ENCODE measurements at places on chromosomes 3 and 15.

- DNase-seq: no peak
These were observed 94.9 kb downstream of the HMG20A start for GRCh38 chr15:77515613-77516012.

- DNase-seq: no peak
These were observed 72.2 kb upstream of the EPHB3 start for GRCh38 chr3:184489268-184489841.

- no peak for DNase-seq
These were observed 32.7 kb downstream of the ZNF385D start for GRCh38 chr3:21718161-21718765.

DNA sequence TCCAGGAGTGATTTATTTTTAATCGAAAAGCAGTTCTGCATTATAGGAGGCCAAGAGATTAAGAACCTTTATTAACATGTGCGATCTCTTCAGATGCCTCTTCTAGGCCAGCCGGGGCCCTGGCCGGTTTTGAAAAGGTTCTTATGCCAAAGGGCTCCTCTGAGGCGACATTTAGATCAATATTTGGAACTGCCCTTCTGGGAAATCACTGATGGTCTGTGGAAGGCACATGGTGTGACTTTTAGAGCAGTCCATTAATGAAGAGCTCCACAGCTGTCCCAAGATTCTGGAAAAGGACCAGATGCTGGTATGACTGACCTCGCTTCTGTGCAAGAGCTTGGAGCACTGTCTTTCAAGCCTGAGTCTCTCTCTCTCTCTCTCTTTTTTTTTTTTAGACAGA, 19.7 kb downstream of the MGLL start:
- no peak for DNase-seq

DNA sequence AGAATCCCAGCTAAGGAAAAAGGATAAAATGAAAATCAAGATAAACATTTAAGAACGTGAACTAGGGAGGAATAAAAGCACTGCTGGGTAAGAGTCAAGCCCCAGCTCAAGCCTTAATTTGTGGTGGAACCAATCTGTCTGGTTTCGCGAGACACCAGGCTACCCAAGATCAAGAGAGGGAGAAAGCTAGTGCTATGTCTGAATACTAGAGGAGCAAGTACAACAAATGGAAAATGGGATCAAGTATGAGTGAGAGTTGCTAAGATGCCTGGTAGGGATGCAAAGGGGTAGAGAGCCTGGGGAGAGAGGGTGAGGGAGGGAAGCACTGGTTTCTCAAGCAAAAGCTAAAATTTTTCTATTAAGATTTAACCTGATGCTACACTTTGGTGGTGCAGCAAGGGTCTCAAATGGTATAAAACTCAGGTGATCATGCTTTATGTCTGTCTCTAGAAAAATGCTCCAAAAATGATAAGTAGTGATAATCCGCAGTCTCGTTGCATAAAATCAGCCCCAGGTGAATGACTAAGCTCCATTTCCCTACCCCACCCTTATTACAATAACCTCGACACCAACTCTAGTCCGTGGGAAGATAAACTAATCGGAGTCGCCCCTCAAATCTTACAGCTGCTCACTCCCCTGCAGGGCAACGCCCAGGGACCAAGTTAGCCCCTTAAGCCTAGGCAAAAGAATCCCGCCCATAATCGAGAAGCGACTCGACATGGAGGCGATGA, 1.7 kb upstream of the SETD5 start:
- DNase-seq: no peak

GRCh38 chr3:12132881-12133280, 25.8 kb downstream of the TIMP4 start:
- peak; percentile 35 for DNase-seq

- no peak for DNase-seq
These were observed 625 bp downstream of the COL6A6 start for GRCh38 chr3:130517602-130518001.

GRCh38 chr15:53830707-53831386, 71.4 kb upstream of the WDR72 start:
- no peak for DNase-seq

DNA sequence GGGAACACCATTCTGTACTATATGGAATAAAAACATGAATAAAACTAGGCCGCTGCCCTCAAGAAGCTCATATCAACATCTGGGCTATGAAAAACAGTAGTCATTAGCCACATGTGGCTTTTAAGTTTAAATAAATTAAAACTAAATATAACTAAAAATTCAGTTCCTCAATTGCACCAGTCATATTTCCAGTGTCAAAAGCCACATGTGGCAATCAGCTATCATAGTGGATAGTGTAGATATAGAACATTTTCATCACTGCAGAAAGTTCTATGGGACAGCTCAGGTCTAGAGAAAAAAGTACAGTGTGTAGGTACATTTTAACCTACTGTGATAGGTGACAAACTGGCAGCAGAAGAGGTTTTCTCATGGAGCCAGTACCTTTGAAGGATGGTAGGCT, 261.4 kb downstream of the FOXP1 start:
- no peak for DNase-seq

- no peak for DNase-seq
These were observed 169.7 kb downstream of the ANXA2 start for GRCh38 chr15:60228101-60228500.

GRCh38 chr3:15804553-15805095, 6.8 kb upstream of the ANKRD28 start:
- no peak for DNase-seq

DNA sequence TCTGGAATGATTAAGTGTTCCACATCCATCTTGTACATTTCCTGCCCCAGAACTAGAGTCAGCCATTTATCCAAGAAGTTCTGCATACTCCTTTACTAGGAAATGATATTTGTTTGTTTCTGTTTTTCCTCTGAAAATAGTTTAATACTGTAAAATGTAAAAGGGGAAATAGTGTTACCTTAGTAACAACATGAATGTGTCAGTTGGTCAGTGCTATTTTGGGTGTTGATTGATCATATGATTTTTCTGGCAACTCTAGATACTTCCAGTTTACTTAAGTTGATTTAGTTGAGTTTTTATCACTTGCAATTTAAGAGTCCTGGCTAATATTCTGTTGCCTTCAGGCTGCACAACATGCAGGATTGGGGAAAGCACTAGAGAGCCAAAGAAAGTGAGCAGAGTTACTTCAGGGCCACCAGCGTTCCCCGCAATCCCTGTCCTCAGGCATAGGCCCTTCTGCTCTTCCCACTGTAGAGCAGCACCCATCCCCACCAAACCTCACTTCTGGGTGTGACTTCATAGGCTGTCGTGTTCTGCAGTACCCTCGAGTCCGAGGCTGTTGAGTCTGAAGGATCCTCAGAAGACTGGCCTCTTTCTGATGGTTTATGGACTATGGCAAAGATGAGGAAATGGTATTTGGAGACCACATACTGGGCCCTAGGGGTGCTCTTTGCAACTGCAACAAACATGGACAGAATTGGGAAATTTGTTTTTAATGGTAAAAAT, 69.0 kb downstream of the CHD2 start:
- no peak for DNase-seq

DNA sequence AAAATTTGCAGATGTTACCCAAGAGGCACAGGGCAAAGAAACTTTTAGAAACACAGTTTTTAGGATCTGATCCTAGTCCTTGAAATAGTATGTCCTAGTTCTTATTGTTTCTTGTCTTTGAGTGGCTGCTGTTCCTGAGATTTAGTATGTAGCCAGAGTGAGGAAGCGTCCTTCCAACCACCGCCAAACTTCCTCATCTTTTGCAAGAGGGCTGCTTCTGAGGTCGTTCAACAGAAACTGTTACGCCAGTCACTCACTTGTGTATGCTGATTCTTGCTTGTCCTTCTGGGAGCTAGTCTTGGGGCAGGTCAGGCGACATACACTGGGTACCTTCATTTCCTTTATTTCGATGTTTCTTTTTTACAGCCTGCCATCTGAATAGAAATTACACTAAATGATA, 577.3 kb upstream of the ZNF717 start:
- DNase-seq: no peak

GRCh38 chr3:15606434-15606891, 4.9 kb downstream of the BTD start:
- no peak for DNase-seq

DNA sequence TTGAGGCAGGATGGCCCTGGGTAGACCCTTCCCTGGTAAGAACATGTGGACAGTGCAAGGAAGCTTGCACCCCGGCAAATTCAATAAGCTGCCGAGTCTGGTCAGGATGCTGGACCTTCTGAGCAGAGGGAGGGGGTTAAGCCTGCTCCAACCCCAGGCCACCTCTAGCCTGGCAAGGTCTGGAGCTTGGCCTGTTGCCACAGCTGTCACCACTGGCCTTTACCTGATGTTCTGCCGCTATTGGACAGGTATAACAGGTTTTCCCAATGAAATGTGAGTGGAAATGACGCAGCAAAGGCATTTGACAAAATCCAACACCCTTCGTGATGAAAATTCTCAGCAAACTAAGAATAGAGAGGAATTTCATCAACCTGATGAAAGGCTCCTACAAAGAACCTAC, 699 bp upstream of the MESP1 start:
- DNase-seq: no peak

DNA sequence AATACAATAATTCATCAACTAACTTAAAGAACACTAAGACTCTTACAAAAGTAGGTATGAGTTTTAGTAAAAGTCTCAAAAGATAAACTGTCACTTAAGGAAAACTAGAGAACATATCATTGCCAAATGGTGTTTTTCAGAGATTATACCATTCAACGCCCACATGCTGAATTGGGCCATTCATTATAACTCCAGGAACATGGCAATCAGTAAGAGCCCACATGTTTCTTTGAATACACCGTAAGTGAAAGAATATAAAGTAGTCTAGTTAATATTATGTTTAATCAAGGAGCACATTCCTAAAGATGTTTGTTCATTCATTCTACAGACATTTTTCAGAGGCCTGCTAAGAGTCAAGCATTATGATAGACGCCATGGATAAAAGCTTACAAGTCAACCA, 22.9 kb downstream of the B3GNT5 start:
- no peak for DNase-seq

DNA sequence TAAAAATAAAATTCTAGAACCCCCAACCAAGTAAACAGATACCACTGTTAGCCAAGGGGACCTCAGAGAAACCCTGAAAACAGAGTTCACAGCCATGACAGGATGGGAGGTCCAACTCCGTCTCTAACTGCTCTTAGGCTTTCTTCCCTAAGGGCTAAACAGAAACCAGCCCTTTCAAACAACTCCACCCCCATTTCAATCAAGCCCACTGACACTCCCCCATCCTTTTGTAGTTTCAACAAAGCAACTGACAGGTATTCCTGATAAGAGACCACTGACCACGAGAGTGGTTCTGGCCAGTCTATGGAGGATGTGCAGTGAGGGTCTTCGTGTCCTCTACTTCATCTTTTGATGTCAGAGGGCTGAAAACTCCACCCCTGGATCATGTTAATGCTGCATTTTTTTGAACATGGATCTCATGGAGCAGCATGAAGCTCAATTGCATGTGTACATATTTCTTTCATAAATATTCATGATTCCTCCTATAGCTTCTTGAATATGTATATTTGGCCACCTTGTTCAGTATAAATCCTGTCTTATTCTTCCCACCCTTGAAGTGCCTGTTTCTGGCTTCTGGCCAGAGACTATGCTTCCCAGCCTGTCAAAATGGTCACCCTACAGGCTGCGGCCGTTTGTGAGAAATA, 222.6 kb downstream of the OSBPL10 start:
- DNase-seq: no peak

GRCh38 chr3:36832406-36832805, 68.1 kb upstream of the DCLK3 start:
- DNase-seq: no peak

- no peak for DNase-seq
These were observed 171.0 kb upstream of the MBNL1 start for GRCh38 chr3:152097770-152098169.

GRCh38 chr3:128734523-128735189, 8.7 kb downstream of the RAB7A start:
- no peak for DNase-seq

GRCh38 chr3:183375337-183375736, 53.1 kb downstream of the MCF2L2 start:
- DNase-seq: no peak

DNA sequence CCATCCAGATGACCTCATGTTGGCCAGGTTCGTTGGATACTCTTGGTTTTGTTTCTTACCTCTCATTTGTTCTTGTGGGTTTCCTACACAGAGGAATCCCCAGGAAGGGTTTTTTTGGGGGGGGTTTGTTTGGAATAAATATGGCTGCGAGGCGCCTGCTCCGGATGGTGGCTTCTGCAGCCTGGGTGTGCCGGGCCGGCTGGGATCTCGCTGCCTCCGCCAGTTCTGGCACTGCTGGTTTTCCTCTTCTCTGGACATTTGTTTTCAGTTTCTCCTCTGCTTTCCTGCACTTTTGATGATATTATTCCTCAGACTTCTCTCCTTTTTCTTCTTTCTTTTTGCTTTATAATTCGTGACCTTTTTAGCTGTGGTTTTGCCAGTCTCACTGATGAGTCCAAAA, 187.4 kb downstream of the OR4M2 start:
- no peak for DNase-seq

DNA sequence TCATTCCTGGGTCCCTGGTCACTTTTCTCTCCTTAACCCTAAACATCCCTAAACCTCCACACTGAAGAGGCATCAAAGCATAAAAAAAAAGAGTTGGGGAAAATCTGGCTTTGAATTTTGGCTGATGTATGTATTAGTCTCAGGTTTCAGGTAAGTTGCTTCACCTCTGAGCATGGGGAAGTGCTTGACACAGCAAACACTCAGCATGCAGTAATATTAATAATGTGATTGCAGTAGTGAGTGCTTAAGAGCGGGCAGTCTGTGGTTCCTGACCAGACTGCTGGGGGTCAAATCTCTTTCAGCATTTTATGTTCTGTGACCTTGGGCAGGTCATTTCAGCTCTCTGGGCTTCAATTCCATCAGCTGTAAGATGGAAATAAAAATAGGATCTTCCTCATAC, 467.9 kb downstream of the SOX2 start:
- no peak for DNase-seq

DNA sequence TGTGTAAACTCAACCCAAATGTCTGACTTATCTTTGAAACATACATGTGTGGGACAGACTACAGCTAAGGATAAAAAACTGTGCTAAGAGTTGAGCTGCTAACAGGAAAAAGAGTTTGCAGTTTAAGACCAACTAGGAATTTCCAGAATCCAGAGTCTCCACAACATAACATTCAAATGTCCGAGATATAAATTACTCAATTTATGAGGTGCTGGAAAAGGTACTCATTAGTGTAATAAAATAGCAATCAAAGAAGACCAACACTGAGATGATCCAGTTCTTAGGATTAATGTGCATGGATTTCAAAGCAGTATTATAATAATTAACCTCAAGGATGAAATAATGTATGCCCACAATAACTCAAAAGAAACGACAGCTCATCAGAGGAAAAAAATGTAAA, 426.5 kb upstream of the KCNMB2 start:
- no peak for DNase-seq

DNA sequence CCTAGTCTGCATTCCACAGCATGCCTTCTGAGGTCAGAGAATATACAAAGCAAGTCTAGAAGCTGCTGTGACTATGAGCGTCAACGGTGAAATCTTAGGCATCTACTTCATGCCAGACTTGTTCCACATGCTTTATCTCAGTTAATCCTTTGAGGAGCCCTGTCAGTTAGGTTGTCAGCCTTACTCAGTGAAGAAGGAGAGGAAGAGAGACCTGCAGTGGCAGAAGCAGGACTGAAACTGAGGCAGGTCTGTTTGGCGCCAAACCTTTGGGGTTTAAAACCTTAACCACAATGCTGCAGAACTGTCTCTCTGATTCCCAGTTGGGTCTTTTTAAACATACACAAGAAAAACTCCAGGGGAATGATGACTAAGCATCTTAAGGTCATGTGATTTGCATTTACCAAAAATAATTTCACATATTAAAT, 139.0 kb upstream of the LIPC start:
- no peak for DNase-seq

- no peak for DNase-seq
These were observed 211.7 kb downstream of the MBNL1 start for GRCh38 chr3:152480282-152480953.
